ENCODE measurements at places on chromosomes 12 and 14. TPM values are rescaled to one million over a fixed set of nuclear protein-coding genes. Genes with fewer than 3 reads are reported as not detected.
A peak's percentile ranks its signal among the peaks of the same experiment; 100 is the strongest.

Gene RNASE1
- 86.4 TPM for polyA plus RNA-seq

DNA sequence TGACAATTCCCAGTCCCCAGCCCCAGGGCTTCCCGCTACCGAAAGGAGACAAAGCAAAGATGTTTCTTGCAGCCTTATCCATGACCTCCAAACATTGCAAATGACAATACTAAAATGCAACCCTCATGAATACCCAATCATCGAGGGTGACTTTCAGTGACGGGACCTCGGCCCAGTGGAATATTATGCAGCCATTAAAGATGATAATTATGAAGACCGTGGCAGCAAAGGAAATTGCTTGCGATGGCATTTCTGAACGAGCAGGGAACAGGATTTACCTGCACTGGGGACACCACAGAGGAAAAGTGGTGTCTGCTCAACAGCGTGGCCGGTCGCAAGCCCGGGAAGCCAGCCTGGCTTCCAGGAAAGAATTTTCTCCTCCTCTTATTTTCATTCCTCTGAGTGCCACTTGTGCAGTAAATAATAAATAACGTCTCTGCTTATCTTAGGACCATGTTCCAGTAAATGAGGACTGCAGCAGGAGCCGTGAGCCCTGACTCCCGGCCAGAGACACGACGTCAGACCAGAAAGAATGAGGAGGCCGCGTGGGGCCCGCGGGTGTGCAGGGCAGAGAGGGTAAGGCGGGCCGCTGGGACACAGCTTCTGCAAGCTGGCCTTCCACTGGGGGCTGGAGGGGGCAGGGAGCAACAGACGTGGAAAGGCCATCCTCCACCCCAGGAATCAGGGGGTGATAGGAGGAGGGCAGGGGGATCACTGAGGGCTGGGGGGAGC lies 6.6 kb downstream of the C14orf180 start:
- H3K27ac ChIP-seq, result no peak overlapping the region
- DNase-seq, result peak; percentile 75
- no peaks in the 10 kb centered on the region for H3K36me3 ChIP-seq
- H3K4me1 ChIP-seq, result no peaks in the 10 kb centered on the region
- H3K4me3 ChIP-seq, result no peak overlapping the region

GRCh38 chr14:65478596-65478995 lies 66.1 kb downstream of the FUT8 start:
- H3K27ac ChIP-seq, result no peak overlapping the region
- no peaks in the 10 kb centered on the region for H3K36me3 ChIP-seq
- DNase-seq, result no peak

DNA sequence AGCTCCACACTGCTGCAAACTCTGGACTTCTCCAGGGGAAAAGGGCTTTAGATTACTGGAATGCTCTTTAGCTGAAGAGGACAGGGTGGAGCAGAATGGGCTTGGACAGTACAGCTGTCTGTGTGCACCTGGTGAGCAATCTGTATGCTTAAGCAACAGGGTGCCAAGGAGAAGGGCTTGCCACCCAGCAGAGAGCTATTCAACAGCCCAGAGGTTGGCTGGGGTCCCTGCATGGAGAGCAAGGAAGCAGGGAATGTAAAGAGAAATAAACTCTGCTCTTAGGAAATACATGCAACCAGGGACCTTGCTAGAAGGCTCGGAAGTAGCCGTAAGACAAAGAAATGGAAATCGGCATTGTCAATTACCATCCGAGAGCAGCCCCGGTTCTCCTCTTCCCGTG lies 53.0 kb upstream of the CORO1C start:
- H3K27me3 ChIP-seq, result no peaks in the 10 kb centered on the region
- peak overlapping the region; percentile 32 for H3K27ac ChIP-seq
- H3K36me3 ChIP-seq, result peaks cover 3% of the 10 kb centered on the region
- no peaks in the 10 kb centered on the region for H3K4me1 ChIP-seq

DNA sequence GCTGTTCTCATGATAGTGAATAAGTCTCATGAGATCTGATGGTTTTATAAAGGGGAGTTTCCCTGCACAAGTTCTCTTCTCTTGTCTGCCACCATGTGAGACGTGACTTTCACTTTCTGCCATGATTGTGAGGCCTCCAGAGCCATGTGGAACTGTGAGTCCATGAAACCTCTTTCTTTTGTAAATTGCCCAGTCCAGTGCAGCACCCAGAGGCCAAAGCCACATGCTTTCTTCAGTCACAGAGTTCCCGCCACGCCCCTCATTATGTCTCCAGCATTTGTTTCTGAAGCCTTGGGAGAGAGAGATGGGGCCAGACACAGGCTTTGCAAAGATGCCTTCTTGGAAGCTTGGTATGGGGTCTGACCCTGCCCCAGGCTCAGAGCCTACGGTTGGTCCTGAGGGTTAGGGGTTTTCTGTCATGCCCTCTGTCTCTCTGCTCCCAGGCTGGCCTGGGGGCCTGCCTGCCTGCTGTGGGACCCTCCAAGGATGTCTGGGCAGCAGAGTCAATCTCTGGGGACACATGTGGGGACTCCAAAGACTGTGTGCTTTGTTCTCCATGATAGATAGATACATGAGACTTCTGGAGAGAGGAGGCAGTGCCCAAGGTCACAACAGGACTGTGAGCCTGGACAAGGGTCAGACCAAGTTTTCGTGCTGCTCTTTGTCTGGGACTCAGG lies 114.1 kb upstream of the PRMT8 start:
- H3K4me1 ChIP-seq, result no peaks in the 10 kb centered on the region
- H3K27ac ChIP-seq, result no peak overlapping the region
- no peaks in the 10 kb centered on the region for H3K36me3 ChIP-seq
- no peaks in the 10 kb centered on the region for H3K27me3 ChIP-seq
- H3K4me3 ChIP-seq, result no peak overlapping the region

Measured in aorta (tissue), 5 donors.